Anterior cingulate cortex (tissue), 58 donors: ENCODE measurements at places on chromosomes 6 and 20.

DNA sequence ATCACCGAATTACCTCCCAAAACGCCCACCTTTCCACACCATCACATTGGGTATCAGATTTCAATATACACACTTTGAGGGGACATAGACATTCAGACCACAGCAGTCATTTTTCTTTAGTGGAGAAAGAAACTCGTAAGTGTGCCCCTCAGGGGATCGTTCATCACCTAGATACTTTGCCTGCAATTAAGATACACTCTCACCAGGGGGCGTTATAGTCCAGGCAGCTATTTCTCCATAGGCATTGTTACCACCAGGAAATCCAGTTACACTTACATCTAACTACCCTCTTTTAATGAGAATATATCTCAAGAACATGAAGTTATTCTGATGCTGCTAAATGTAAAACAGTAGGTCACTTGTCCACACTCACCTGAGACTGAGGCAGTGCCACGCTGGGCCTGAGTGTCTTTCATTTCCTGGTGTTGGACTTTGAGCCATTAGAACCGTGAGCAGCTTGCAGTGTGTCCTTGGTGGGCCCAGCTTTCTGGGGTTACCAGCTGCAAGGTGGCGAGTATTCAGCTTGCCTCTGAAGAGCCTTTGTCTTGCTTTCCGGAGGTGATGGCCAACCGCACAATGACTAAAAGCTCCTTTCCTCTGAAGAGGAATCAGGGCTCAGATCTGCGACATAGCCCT, 35.1 kb upstream of the UNC93A start:
- DNase-seq = no peak

DNA sequence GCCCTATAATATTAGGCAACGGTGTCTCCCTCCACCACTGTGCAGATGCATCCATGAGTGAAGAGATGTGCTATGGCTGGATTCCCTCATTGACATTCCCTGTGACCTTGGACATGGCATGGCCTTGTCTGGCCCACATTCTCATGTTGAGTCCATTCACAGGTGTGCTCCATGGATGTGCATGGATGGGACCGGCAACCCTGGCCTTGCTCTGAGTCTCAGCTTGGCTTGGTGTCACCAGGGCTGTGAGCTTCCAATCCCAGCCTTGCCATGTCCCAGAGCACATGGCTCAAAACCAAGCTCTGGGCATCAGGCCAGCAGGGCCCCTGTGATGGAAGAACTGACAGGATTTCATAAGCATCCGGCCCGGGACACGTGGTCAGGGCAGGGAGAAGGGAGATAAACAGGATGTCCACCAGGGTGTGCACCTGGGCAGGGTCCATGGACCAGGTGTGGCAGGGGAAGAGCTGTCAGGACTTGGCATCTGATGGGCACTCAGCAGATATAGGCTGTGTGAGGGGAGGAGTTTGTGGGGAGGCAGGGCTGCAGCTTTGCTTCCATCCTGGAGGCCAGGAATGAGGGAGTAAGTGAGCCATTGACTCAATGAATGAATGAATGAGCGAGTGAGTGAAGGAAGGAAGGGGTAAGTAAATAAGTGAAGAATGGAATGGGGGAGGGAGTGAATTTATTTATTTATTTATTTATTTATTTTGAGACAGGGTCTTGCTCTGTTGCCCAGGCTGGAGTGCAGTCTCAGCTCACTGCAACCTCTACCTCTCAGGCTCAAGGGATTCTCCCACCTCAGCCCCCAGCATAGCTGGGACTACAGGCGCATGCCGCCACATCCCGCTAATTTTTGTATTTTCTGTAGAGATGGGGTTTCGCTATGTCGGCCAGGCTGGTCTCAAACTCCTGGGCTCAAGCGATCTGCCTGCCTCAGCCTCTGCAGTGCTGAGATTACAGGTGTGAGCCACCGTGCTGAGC, 15.7 kb downstream of the NRSN2 start:
- DNase-seq = peak; percentile 54

DNA sequence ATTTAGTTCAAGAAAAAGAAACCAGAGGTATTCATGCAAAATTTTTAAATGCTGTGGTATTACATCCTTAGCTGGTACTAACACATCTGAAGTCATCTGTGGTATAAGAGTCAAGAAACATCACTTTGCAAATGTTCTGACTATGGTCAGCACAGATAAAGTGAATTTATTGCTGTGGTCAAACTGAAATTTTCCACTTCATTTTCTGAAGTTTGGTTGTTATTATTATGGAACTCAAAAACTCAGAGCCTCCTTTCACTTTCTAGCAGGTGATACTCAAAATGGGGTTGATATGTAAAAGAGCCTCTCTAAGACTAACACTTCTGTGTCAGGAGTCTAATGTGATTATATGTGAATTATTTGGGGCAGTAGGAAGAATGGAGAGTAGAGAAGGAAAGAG, 257.8 kb downstream of the RNGTT start:
- no peak for DNase-seq

- DNase-seq = no peak
Measured at GRCh38 chr20:60299951-60300350, 341.7 kb downstream of the CDH26 start.

- no peak for DNase-seq
Measured at GRCh38 chr6:87756858-87757257, 54.8 kb upstream of the AKIRIN2 start.

DNA sequence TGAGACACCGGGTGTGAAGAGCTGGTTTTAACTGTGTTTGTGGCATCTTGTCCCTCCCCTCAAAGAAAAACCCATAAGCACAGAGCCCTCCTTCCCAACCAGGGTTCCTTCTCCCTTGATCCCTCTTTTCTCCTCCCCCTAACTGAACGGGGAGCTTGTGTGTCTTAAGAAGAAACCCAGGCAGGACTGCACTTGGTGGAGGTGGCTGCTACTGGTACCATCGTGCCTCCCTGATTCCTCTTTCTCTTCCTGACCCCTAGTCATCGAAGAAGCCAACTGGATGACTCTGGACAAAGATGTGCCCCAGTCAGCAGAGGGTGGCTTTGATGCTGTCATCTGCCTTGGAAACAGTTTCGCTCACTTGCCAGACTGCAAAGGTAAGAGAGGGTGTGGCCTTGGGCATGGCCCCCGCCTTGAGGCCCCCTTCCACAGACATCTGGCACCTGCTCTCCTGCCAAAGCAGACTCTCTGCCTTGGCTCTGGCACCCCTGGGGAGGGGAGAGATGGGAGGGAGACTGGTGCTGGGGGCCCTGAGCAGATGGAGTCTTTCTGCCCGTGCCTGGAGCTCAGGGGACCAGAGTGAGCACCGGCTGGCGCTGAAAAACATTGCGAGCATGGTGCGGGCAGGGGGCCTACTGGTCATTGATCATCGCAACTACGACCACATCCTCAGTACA, 2.1 kb downstream of the GNMT start:
- no peak for DNase-seq

GRCh38 chr6:141282263-141282662, 850.5 kb upstream of the GJE1 start:
- no peak for DNase-seq

DNA sequence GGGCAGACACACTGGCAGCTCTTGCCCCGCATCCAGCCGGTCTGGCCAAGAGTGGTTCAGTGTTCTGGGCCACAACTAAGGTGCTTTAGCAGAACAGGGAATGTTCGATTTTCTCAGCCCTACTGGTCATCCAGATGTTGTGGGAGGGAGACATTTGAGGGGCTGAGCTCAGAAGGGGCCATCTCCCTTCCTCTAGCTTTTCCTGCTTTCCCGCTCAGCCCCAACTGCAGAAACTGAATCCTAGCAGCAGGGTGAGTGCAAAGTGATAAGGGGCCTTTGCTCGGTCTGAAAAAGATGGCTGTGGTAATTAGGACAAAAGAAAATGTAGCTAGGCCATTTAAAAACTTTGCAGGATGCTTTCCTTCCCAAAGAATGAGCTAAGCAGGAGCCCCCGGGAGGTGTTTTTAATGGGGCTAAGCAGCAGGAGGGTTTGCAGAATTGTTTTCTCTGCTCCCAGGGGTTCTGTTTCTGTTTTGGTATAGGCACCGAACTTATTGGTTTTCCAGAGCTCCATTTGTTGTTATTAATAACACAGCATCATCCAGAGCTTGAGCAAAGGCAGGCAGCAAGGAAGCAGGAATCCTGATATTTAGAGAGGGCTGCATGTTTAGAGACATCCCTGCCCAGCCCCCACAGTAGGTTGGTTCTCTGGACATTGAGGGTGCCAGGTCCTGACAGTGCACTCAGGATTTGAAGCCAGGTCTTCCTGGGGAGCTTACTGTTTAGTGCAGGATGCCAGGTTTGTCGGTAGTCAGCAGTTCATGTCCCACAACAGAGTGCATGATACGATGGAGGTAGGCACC, 210.9 kb downstream of the SLC24A3 start:
- no peak for DNase-seq

GRCh38 chr6:150146436-150146835, 3.6 kb downstream of the PPP1R14C start:
- DNase-seq = no peak

DNA sequence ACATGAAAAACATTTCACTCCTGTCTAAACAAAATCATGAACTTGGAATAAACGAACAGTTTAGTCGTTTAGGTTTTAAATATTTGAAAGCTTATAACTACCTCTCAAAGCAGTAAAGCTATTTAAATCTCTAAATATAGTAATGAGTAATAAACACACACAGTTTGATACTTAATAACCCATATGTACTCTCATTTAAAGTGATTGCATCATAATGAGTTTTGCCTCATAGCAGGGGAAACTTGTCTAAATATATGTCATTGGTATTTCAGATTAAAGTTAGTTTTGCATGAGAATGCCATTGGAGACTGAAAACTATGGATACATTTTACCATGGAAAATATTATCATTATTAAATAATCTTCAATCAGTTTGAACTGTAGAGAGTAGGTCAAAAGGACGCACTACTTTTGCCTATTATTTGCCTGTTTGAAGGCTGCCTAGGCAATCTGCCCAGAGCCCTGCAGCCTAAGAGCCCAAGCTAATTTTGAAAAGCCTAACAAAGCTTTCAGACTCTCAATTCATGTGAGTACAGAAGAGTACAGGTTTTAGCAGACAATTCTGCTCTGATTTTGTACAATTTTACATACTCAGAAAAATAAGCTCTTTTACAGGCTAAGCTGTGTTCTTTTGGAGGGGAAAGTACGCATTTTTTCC, 632.8 kb downstream of the HACE1 start:
- DNase-seq = no peak

GRCh38 chr6:167306401-167306998, 15.4 kb downstream of the UNC93A start:
- DNase-seq = no peak

GRCh38 chr6:91127752-91128151, 540.9 kb upstream of the MAP3K7 start:
- DNase-seq = no peak

GRCh38 chr20:38092915-38093314, 59.4 kb downstream of the RPRD1B start:
- no peak for DNase-seq

DNA sequence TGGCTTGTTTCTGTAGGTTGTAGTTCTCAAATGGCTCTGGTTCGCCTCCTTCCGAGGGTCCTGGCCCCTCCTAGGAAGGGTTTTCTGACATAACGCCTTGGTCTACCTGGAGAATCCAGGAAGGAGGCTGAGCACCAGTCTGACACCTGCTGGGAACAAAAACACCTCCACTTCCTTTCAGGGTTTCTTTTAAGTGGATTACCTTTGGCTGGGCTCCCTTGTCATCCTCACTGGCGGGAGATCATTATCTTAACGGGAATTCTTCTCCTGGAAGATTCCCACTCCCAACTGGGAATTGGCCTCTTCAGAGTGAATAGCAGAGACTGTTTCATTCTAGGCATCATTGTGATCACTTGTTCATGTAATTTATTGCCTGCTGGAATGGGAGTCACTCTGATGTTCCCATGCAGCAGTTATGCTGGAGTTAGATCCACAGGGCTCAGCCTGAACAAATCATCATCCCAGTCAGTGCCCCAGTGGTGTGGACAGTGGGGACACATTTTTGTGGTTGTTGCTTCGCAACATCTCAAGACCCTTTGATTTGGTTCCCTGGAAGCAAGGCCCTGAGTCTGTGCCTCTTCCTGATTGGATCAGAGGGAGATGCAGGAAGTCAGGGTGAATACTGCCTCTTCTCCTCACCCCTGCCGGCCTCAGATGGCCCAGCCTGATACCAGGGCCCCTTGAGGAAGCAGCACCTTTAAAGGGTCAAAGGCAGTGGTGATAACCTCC, 49.1 kb downstream of the LYRM2 start:
- DNase-seq = no peak

GRCh38 chr6:121430514-121431460, 4.7 kb upstream of the GJA1 start:
- DNase-seq = no peak

DNA sequence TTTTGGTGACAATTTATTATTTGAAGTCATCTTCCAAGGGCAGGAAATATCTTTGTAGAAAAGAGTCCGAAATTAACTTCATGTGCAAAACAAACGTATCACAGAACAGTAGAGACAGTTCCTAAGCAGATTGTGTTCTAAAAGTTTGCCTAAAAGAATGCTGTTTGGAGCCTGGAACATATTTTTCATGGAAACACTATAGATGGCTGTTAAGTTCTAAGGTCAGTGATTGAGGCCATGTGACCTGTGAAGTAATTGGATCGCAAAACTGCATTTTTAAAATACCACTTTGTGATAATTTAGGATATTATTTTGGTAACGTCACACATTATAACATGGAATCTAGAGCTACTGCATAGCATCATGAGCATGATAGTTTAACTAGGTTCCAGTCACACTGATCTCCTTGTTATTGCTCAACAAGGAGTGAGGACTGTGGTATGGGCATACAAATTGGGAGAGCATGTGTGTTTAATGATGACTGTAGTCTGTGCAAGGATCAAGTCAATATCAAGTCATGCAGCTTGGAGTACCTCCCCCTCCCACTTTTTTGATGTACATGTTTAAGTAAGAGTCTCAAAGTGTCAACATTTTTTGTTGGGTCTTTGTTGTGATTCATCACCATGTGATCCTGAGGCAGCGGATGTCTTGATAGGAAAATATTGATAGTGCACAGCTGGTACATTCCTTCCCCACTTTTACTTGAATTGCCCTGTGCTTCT, 609.3 kb upstream of the CITED2 start:
- no peak for DNase-seq

DNA sequence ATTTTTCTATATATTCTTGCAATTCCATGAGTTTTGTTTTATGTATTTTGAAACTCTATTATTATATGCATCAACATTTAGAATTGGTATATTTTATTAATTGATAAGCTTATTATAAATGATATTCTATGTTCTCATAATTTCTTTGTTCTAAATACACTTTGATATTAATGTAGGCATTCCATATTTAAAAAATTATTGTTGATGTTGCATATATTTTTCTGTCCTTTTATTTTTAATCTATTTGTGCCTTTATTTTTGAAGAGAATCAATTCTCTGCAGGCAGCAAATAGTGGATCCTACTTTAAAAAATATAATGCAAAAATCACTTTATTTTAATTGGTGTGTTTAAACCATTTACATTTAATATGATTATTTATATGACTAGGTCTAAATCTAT, 29.6 kb downstream of the SIRPD start:
- no peak for DNase-seq

- no peak for DNase-seq
Measured at GRCh38 chr6:13965582-13966127, 40.9 kb downstream of the RNF182 start.

- no peak for DNase-seq
Measured at GRCh38 chr20:63961664-63962425, 5.6 kb upstream of the UCKL1 start.
